ENCODE measurements at places on chromosomes 5 and 9.

- DNase-seq: no peak
Measured at GRCh38 chr5:143449772-143450171, 46.3 kb upstream of the NR3C1 start.

- no peak for DNase-seq
Measured at GRCh38 chr5:136364307-136364706, 1.0 kb downstream of the TRPC7 start.

GRCh38 chr9:91412941-91413340 lies 10.7 kb downstream of the NFIL3 start:
- no peak for DNase-seq

- no peak for DNase-seq
Measured at GRCh38 chr5:134242146-134242545, 16.3 kb upstream of the PPP2CA start.

GRCh38 chr5:566636-567309 lies 42.5 kb upstream of the SLC9A3 start:
- no peak for DNase-seq

Measured in effector memory CD4-positive, alpha-beta T cell (primary cell).